ENCODE measurements at places on chromosomes 1 and 21.
A peak's percentile ranks its signal among the peaks of the same experiment; 100 is the strongest.

- peak; percentile 65 for DNase-seq
Observed at GRCh38 chr1:230090194-230090711, 23.2 kb downstream of the GALNT2 start.

DNA sequence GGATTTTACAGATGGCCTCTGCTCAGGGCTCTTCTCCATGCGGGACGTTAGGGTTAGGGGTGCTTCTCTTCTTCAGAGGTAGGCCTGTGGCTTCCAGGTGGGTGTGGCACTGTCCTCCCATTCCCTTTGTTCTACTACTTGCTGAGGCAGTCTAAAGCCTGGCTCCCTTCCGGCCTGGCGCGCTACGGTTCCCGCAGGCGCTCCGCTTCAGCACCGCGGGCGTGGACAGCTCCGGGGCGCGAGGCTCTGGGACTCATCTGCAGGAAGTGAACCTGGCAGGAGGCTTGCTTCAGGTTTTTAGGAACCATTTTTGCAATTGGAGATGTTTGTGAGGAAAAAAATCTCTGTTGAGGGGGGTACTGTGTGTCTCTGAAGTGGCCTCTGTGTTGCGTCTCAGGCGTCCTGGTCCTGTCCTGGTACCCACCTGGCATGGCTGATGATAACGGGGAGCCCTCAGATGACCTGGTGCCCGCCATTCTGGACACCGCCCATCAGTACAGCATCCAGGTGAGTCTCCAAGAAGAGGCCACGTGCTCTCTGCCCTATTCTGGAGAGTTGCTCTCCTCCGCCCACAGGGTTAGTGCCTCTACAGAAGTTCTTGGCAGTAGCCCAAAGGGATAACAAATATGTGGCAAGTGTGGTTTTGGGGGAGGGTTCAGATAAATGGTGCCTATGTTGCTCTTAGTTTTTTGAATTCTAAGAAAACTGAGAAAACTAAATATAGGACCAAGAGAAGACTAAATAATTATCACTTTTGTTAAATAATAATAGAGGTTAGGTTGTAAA is 1.9 kb downstream of the MANEAL start:
- DNase-seq, result peak; percentile 65

DNA sequence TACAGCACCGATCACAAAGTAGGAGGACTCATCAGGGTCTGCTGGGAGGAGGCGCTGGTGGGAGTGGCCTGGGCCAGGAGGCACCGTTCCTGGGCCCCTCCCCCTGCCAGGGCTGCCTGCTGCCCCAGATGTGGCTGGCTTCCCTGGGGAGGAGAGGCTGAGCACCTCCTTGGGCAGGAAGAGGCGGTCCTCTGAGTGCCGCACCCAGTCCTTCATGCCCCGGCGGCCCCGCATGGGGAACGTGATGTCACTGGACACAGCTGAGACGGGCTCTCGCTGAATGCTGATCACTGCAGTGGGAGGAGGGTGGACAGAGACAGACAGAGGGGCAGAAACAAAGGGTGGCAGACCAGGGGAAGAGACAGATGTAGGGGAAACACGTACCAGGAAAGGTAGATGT is 24.8 kb downstream of the ADGRB2 start:
- DNase-seq, result no peak

DNA sequence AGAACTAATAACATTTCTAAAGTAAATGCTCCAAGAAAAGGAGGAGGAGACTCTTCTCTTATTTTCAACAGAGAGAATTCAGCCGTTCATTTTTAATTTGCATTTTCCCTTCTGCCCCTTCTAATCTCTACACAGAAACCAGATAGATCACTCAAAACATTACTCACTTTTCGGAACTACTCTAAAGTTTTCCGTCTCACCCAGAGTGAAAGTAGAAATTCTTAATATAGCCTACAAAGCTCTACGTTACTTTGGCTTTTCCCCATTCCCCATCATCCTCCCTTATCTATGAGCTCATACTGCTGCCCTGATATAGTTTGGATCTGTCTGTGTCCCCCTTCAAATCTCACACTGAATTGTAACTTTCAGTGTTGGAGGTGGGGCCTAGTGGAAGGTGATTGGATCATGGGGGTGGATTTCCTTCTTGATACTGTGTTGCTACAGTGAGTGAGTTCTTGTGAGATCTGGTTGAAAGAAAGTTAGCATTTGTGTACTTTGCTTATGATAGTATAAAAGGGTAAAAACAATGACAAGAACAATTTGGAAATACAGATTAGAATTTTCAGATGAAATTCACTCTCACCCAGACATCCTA is 188.2 kb downstream of the AMY1C start:
- no peak for DNase-seq

DNA sequence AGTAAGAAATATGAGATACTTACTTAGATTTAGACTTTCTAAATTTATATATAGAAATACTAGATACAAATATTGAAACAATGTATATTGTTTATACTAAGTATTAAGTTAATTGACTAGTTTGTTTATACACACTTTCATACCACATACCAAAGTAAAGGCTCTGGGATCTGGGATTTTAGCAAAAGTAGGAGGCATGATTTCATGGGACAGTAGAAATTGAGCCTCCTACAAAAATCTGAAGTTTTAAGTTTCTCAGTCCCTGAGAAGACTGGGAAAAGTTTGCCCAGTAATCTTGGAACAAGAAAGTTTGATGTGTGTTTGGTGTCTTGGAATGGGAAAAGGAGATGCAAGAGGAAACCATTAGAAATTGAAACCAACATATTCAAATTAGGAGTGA is 30.9 kb downstream of the KCTD3 start:
- DNase-seq, result no peak

DNA sequence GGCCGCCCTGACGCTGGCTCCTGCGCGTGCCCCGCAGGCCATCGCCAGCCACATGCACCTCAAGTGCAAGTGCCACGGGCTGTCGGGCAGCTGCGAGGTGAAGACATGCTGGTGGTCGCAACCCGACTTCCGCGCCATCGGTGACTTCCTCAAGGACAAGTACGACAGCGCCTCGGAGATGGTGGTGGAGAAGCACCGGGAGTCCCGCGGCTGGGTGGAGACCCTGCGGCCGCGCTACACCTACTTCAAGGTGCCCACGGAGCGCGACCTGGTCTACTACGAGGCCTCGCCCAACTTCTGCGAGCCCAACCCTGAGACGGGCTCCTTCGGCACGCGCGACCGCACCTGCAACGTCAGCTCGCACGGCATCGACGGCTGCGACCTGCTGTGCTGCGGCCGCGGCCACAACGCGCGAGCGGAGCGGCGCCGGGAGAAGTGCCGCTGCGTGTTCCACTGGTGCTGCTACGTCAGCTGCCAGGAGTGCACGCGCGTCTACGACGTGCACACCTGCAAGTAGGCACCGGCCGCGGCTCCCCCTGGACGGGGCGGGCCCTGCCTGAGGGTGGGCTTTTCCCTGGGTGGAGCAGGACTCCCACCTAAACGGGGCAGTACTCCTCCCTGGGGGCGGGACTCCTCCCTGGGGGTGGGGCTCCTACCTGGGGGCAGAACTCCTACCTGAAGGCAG is 23.4 kb upstream of the ARF1 start:
- DNase-seq, result no peak

GRCh38 chr1:96515430-96515829 is 206.2 kb upstream of the PTBP2 start:
- no peak for DNase-seq

DNA sequence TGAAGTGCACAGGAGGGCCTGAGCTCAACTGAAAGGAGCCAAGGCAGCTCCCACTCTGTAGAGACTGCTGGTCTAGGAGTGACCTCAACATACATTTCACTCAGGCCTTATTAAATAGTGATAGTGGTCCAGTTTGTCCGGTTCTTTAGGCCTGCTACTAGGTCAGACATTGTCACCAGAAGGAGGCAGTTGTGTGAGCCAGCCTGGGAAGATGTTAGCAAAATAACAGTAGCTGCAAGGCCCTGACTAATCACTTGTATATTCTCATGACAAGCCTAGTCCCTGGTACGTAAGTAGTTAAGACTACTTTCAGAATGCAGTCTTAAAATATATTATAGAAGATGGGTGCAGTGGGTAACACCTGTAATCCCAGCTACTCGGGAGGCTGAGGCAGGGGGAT is 264.0 kb upstream of the CAMK1G start:
- no peak for DNase-seq

DNA sequence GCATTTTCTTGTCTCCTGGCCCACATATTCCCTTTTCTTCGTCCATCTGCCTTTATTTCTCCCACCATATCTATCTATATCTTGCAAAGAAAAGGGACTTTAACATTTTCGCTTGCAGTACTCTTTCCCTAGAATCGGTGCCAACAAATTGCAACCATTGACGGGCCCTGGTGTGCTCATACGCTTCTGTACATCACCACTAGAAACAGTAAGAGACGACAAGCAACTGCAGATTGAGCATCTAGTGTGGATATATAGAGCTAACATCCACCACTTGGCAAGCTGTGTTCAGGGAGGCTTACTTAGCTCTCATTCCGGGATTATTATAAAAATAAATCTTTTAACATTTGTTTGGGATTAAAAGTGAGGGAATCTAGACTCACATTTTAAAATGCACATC is 230.8 kb upstream of the PKN2 start:
- DNase-seq, result no peak

DNA sequence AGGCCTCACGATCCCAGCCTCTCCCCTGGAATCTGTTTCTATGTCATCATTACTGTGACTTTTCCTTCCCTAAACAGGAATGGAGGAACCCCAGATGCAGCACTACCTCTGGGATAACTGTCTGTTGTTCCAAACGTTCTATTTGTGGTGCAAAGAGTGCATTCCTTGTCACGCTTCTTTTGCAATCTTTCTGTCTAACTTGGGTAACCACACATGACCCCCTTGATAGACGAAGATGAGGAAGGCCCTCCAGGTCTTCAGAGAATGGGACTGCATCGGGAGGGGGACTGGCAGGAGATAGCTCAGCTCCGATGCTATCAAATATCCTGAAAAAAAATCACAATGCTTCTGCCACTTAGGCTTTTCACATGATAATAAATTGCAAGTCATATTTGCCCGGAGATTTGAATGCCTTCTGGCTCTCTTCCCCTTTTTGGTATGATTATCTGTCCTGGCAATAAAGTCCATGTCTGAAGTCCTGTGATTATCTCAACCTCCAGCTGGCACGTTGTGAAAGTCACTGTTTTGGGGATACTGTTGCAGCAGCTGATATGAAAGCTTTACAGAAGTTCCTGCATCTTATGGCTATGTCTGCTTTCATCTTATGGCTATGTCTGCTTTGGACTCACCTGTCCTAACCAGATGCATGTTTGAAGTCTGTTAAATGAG is 148.7 kb upstream of the LMO4 start:
- DNase-seq, result no peak

DNA sequence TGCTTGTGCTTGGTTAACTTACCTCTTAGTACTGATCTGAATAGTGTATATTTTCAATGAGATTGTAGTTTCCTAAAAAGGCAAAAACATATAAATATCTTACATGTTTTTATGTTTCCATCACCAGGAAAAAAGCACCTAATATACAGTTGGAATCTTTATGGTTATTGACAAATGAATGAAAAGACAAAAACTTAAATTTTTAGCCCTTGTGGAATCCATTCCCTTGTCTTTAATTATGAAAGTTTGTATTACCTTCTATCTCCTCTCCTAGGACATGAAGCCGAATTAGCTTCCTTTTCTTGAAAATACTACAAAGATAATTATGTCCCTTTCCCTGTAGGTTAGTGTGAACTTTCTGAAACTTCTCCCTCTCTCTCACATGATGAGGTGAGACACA is at the start of gene OR2T12:
TSS of gene OR2T12 (minus strand) at position 101 of the 400 bp plus-strand sequence. CDS start 7,846 bp downstream, outside the sequence.
- no peak for DNase-seq

- DNase-seq, result no peak
Observed at GRCh38 chr21:43842742-43843141, 22.3 kb upstream of the AGPAT3 start.

- no peak for DNase-seq
Observed at GRCh38 chr1:47745715-47746609, 251.2 kb downstream of the TRABD2B start.

DNA sequence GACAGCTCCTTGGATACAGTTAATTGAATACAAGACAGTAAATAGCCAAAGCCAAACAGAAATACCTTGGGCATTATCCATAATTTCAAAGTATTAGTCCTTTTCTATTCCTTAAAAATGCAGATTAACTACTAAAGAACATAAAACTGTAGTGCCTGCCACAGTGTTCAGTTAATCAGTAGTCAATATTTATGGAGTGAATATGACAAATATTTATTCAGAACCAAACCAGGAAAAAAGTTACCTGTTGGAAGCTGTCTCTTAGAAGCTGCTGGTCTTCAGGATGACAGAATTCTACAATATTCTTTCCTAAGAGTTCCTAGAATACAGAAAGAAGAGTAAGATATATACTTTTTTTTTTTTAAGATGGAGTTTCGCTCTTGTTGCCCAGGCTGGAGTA is 18.2 kb upstream of the CTSK start:
- DNase-seq, result no peak

DNA sequence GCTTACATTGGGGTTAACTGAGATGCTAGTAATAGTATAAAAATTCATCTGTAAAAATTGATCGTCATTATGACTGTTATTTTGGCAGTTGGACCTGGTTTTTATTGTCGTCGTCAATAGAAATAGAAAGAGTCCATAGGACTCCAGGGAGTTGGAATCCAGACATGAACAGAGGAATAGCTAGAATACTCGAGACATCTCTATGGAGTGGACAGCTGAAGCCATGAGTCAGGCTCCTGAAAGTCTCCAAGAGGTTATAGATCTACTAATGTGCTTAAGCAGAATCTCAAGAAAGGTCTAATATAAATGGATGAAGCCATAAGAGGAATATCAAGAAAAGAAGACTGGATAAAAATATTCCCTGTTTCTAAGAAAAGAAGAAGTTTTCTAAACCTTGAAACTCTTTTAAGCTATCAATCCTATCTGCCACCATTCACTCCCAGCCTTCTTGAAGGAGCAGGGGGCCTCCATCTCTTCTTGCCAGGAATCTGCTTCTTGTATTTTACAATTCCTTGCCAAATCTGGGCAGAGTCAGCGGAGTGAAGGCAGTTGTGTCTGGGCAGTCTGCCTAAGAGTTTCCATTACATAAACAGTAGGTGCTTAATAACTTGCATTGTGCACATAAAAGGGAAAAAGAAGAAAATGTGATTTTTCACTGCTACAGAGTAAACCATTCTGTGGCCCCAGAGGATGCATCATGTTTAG is 163.3 kb downstream of the ST6GALNAC5 start:
- DNase-seq, result no peak

GRCh38 chr1:15231714-15232201 is 15.3 kb upstream of the FHAD1 start:
- DNase-seq, result no peak

DNA sequence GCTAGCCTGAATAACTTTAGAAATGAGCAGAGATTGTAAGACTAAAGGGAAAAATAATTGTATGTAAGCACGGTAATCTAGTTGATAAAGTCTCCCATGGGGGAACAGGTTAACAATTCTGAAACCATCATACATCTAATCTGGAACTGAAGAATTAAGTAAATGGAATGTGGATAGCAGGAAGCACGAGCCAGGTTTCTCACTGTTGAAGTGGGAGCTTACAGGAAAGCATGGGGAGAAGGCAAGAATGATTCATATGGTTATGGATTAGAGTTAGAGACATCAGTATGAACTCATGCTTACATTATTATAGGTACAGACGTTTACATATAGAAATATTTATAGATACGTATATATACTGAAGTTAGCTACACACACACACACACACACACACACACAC is 83.0 kb downstream of the LEPR start:
- DNase-seq, result no peak

All from GM03348 (cell line).